ENCODE measurements at places on chromosomes 7 and 10.

DNA sequence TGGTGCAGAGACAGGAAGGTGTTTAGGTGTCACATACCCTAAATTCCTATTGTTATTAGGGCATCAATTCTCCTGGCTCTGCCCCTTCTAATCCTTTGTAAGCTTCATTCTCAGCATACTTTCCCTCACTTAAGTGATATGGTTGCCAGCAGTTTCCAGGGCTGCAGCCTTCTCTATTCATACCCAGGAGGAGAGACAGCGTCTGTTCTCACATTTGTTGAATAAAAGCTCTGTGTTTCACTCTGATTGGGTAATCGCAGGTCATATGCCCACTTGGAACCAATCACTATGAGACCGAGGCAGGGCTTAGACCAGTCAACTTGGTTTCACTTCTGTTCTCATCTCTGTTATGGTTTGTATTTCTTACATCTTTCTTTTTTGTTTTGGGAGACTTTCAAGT lies 109.6 kb upstream of the MTPN start:
- DNase-seq, result peak; percentile 44

- no peak for DNase-seq
These were observed 55.5 kb upstream of the OPALIN start for GRCh38 chr10:96414303-96414702.

DNA sequence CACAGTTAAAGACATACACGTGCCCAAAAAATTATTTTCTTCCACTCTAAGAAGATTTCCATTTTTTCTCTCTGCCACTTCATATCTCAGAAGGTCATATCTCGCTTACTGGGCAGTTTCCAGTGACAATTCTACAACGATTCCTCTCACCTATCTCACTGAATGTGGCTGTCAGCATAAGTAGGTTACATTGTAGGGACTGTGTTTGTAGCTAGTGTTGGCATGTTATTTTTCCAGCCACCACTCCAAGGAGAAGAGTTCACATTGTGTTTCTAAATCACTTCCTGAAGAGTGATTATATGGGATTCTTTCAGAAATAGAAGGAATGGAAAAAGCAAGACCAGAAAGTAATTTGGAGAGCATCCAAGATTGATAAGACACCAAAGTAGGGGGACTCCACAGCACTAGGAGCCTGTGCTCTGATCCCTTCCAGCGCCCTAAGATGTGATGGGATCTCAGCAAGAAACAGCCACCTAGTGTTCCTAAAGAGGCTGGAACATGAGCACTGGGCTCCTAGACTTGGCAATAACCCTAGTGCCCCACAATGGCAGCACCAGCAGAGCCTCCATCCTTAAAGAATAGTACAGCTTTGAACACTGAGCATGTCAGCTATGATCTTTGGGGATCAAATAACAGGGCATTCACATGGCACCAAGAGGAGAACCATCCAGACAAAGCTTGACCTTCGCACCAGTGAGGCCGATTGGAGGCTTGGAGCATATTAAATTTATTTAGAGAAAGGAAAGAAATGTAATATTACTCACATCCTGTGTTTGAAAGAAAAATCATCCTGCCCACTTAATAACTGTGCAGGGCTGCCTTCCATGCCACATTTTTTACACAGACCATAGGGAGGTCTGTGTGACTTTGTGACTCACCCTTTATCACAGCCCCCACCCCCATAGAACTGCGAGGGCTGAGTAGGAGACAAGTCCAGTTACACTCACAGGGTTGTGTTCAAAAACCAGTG lies 51.8 kb downstream of the CAV1 start:
- peak; percentile 81 for DNase-seq

DNA sequence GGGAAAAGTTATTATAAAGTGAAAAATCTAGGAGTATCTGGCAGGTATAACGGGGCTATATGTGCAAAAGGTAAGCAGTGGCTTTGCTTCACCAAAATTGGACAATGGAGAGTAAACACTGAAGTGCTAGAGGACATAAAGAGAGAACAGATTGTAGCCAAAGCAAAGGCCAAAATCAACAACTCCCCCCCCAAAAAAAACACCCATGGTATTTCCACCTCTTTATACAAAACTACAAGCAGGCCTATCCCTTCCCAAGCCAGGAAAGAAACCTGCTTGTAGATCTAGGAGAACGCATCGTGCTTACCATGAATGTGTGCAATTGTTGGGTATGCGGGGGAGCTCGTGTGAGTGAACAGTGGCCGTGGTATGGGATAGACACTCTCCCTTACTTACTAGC lies 9.2 kb upstream of the AKR1B1 start:
- DNase-seq, result no peak

DNA sequence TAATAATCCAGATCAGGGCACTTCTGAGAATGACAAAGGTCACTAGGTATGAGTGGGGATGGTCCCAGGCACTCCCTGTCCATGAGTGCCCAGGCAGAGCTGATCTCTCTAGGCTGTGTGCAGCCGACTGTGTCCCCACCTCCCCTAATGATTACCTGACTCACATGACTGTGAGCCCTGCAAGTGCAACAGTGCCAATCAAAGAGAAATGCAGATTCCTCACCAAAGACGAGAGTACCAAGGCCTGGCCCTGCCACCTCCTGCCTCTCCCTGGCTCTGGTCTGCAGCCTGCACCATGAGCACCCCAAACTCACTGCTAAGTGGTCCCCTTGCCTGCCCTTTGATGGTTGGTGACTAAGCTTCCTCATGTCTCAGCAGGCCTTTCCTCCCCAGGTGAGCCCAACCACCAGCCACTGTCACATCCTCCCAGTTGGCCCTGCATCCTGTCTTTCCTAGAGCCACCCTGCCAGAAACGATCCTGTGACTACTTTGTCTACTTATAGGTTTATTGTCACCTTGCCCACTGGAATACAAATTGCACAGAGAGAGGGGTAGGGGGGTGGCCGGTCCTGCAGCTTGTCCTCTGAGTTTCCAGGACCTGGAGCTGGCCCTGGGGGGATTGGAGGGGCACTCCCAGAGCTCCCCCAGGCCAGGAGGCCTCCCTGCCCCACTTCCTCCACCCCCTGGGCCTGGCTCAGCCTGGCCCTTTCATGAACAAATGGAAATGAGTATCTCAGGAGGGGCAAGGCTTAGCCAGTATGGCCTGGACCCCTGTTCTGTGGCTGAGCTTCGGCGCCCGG lies 22.4 kb upstream of the GDF10 start:
- no peak for DNase-seq

- DNase-seq, result no peak
These were observed 126.5 kb downstream of the ZMIZ1 start for GRCh38 chr10:79195091-79195923.

- no peak for DNase-seq
These were observed 1.6 kb downstream of the CHST15 start for GRCh38 chr10:124091646-124092249.
